Placental pericyte (primary cell): ENCODE measurements at places on chromosomes 16 and 17. TPM values are rescaled to one million over a fixed set of nuclear protein-coding genes. Genes with fewer than 3 reads are reported as not detected.

The C16orf96 gene
- under 0.01 TPM in 2 replicates for total RNA-seq

The PPL gene
- 0.72 and 5.3 TPM in 2 replicates for total RNA-seq

The TEKT5 gene
- under 0.01 TPM in 1 of 2 replicates, not detected in the other for total RNA-seq

The ZNF263 gene
- total RNA-seq = 49.5 and 54.7 TPM in 2 replicates

The TP53TG3 gene
- total RNA-seq = 1.0 TPM in 1 of 2 replicates, not detected in the other

The TEKT1 gene
- total RNA-seq = not detected in 2 replicates

The DNAH2 gene
- 0.88 TPM in 1 of 2 replicates, not detected in the other for total RNA-seq

The PSMD11 gene
- 84.3 and 155 TPM in 2 replicates for total RNA-seq

The ROGDI gene
- total RNA-seq = 15.5 and 28.8 TPM in 2 replicates

The TRIM37 gene
- 53.4 and 58.0 TPM in 2 replicates for total RNA-seq

The TNFRSF17 gene
- total RNA-seq = not detected in 2 replicates

The CCDC154 gene
- 0.14 and 0.88 TPM in 2 replicates for total RNA-seq

The HS3ST6 gene
- total RNA-seq = not detected in 2 replicates

The ITPRIPL2 gene
- 31.7 and 139 TPM in 2 replicates for total RNA-seq

The DNAI2 gene
- not detected in 2 replicates for total RNA-seq

The SLC5A2 gene
- total RNA-seq = not detected in 2 replicates

The HOXB9 gene
- 0.22 TPM in 1 of 2 replicates, not detected in the other for total RNA-seq

The PRSS8 gene
- not detected in 2 replicates for total RNA-seq

The KRTAP1-4 gene
- total RNA-seq = not detected in 2 replicates
